ENCODE measurements at places on chromosomes 6 and 20. TPM values are rescaled to one million over a fixed set of nuclear protein-coding genes. Genes with fewer than 3 reads are reported as not detected.

The ADGRF4 gene
- not detected for total RNA-seq

The SLC52A3 gene
- total RNA-seq = 35.9 TPM

The MICB gene
- 3.8 TPM for total RNA-seq

The TGM3 gene
- not detected for total RNA-seq

The TBXT gene
- total RNA-seq = not detected

The TMEM170B gene
- total RNA-seq = 2.6 TPM

The HFE gene
- total RNA-seq = 7.8 TPM

The OR2H1 gene
- not detected for total RNA-seq

The CGA gene
- not detected for total RNA-seq

The LTA gene
- total RNA-seq = not detected

The IL17A gene
- total RNA-seq = not detected

The CST4 gene
- total RNA-seq = not detected

The STMND1 gene
- not detected for total RNA-seq

The GABRR2 gene
- 1.1 TPM for total RNA-seq

The GSTA1 gene
- 1.4 TPM for total RNA-seq

The TAGAP gene
- total RNA-seq = 10.0 TPM

The ULBP1 gene
- total RNA-seq = not detected

The NTSR1 gene
- 6.7 TPM for total RNA-seq

The GNAS-AS1 gene
- 0.55 TPM for total RNA-seq

The MMP24 gene
- 0.82 TPM for total RNA-seq

The RSPO4 gene
- not detected for total RNA-seq

The FAM217B gene
- total RNA-seq = 2.2 TPM

The WFDC8 gene
- not detected for total RNA-seq

The ARMC2 gene
- total RNA-seq = 2.0 TPM

The CCN6 gene
- total RNA-seq = not detected

The VGLL2 gene
- total RNA-seq = not detected

The LY6G6D gene
- not detected for total RNA-seq

The HLA-DRA gene
- 202 TPM for total RNA-seq

The TNFRSF21 gene
- total RNA-seq = 45.4 TPM

The PPP1R3D gene
- 6.0 TPM for total RNA-seq

The ELOVL2 gene
- total RNA-seq = 0.14 TPM

The TP53TG5 gene
- total RNA-seq = not detected

The DAAM2 gene
- 20.8 TPM for total RNA-seq

The MOG gene
- not detected for total RNA-seq

The TNXB gene
- total RNA-seq = 47.7 TPM

The NMBR gene
- total RNA-seq = not detected

The NKAIN2 gene
- total RNA-seq = not detected

The GHRH gene
- not detected for total RNA-seq

The TMEM14B gene
- total RNA-seq = 57.9 TPM

The MYMX gene
- total RNA-seq = not detected

The STX7 gene
- total RNA-seq = 50.9 TPM

The OR12D3 gene
- not detected for total RNA-seq

The SLC39A7 gene
- total RNA-seq = 99.9 TPM

The CPNE5 gene
- total RNA-seq = 8.3 TPM

The ROS1 gene
- total RNA-seq = 2.5 TPM

The SIRPB2 gene
- 3.7 TPM for total RNA-seq

The TTK gene
- total RNA-seq = 2.2 TPM

The CST11 gene
- total RNA-seq = not detected

The VSX1 gene
- 0.16 TPM for total RNA-seq

The SPATA25 gene
- total RNA-seq = 103 TPM

The LAMA2 gene
- total RNA-seq = 12.3 TPM

The JPH2 gene
- 9.8 TPM for total RNA-seq

The HLA-DRB5 gene
- 1.5 TPM for total RNA-seq

The LBP gene
- not detected for total RNA-seq

The PTP4A1 gene
- 95.7 TPM for total RNA-seq

The RAB44 gene
- total RNA-seq = 0.14 TPM

Data from transverse colon (tissue), 4 donors.